Uterine smooth muscle cell (primary cell): ENCODE measurements at places on chromosomes 2 and 18. TPM values are rescaled to one million over a fixed set of nuclear protein-coding genes. Genes with fewer than 3 reads are reported as not detected.

The CABYR gene
- total RNA-seq = 3.9 and 7.2 TPM in 2 replicates

The LCT gene
- under 0.01 TPM in 2 replicates for total RNA-seq

The HOXD4 gene
- 0.12 and 0.22 TPM in 2 replicates for total RNA-seq

The CXCR1 gene
- not detected in 2 replicates for total RNA-seq

The KCTD1 gene
- total RNA-seq = 7.4 and 11.2 TPM in 2 replicates

The USP37 gene
- total RNA-seq = 10.1 and 11.6 TPM in 2 replicates

The GBX2 gene
- total RNA-seq = not detected in 2 replicates

The PID1 gene
- total RNA-seq = 5.3 and 5.7 TPM in 2 replicates

The ZNF804A gene
- 9.5 and 11.5 TPM in 2 replicates for total RNA-seq

The SERPINB11 gene
- total RNA-seq = not detected in 2 replicates

The TRIM43 gene
- not detected in 2 replicates for total RNA-seq

The SCN3A gene
- total RNA-seq = 0.12 and 0.66 TPM in 2 replicates

The KLF11 gene
- total RNA-seq = 4.1 and 6.7 TPM in 2 replicates

The PROC gene
- not detected in 2 replicates for total RNA-seq

The CHAC2 gene
- 3.5 and 11.8 TPM in 2 replicates for total RNA-seq

The PTPRM gene
- total RNA-seq = 25.6 and 69.4 TPM in 2 replicates

The APLF gene
- 4.2 and 5.5 TPM in 2 replicates for total RNA-seq

The TMEM247 gene
- not detected in 2 replicates for total RNA-seq

The SEPTIN10 gene
- total RNA-seq = 110 and 113 TPM in 2 replicates

The LAMA3 gene
- 5.1 and 30.5 TPM in 2 replicates for total RNA-seq

The LYPD1 gene
- 0.22 and 1.1 TPM in 2 replicates for total RNA-seq

The SERPINB13 gene
- not detected in 2 replicates for total RNA-seq

The IGFBP5 gene
- total RNA-seq = 201 and 731 TPM in 2 replicates

The LIMS4 gene
- total RNA-seq = 10.0 and 12.5 TPM in 2 replicates

The GRHL1 gene
- total RNA-seq = under 0.01 and 0.37 TPM in 2 replicates

The MAP3K20 gene
- 125 and 161 TPM in 2 replicates for total RNA-seq

The SKOR2 gene
- total RNA-seq = not detected in 2 replicates

The ALPP gene
- total RNA-seq = not detected in 2 replicates

The NEUROD1 gene
- not detected in 2 replicates for total RNA-seq

The FLACC1 gene
- 1.4 and 2.0 TPM in 2 replicates for total RNA-seq

The HRH4 gene
- total RNA-seq = under 0.01 and 0.12 TPM in 2 replicates

The INHBB gene
- total RNA-seq = not detected in 2 replicates

The GPN1 gene
- total RNA-seq = 33.9 and 55.4 TPM in 2 replicates

The GPAT2 gene
- total RNA-seq = 8.1 and 13.7 TPM in 2 replicates

The ZNF397 gene
- total RNA-seq = 14.2 and 19.7 TPM in 2 replicates

The IL36RN gene
- under 0.01 TPM in 1 of 2 replicates, not detected in the other for total RNA-seq

The HNMT gene
- total RNA-seq = 35.9 and 61.4 TPM in 2 replicates

The RFX8 gene
- total RNA-seq = 4.5 and 15.3 TPM in 2 replicates

The OR6B2 gene
- total RNA-seq = not detected in 2 replicates

The AMER3 gene
- total RNA-seq = not detected in 2 replicates

The GTF2A1L gene
- 0.11 and 1.6 TPM in 2 replicates for total RNA-seq

The PDCD1 gene
- not detected in 2 replicates for total RNA-seq
